Activated effector memory CD4-positive, alpha-beta T cell treated with Interleukin-2 at 50 U/mL for 16 hours (primary cell): ENCODE measurements at places on chromosomes 13 and 19.

- DNase-seq, result no peak
Observed at GRCh38 chr13:33758113-33758512, 59.8 kb upstream of the RFC3 start.

DNA sequence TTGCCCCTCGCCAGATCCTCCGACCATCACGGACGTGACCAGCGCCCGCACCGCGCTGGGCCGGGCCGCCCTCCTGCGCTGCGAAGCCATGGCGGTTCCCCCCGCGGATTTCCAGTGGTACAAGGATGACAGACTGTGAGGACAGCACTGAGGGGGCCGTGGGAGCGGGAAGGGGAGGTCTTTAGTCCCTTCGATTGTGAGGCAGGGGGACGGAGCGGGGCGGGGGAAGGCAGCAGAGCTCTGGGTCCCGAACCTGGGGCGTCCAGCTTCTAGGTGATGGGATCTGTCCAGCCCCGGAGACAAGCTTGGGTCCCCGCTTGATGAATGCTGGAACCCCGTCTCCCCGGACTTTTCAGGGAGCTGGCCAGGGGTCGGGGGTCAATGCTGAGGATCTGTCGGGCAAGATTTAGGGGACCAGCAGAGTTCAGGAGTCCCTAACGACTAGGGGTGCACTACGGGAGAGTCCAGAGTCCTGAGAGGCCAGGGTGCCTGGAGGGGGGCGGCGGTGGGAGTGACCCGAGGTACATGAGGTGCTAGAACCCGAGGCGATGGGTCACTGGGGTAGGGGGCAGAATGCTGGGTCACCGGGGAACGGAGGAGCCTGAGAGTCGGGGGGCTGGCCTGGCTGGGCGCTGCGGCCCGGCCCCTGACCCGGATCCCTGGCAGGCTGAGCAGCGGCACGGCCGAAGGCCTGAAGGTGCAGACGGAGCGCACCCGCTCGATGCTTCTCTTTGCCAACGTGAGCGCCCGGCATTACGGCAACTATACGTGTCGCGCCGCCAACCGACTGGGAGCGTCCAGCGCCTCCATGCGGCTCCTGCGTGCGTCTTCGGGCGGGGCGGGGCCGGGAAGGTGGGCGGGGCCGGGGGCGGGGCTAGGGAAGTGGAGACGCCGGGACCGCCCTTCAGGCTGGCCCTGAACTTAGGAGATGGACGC lies 14.6 kb downstream of the VSIG10L start:
- no peak for DNase-seq

- no peak for DNase-seq
Observed at GRCh38 chr19:29809795-29810503, 1.8 kb upstream of the CCNE1 start.

DNA sequence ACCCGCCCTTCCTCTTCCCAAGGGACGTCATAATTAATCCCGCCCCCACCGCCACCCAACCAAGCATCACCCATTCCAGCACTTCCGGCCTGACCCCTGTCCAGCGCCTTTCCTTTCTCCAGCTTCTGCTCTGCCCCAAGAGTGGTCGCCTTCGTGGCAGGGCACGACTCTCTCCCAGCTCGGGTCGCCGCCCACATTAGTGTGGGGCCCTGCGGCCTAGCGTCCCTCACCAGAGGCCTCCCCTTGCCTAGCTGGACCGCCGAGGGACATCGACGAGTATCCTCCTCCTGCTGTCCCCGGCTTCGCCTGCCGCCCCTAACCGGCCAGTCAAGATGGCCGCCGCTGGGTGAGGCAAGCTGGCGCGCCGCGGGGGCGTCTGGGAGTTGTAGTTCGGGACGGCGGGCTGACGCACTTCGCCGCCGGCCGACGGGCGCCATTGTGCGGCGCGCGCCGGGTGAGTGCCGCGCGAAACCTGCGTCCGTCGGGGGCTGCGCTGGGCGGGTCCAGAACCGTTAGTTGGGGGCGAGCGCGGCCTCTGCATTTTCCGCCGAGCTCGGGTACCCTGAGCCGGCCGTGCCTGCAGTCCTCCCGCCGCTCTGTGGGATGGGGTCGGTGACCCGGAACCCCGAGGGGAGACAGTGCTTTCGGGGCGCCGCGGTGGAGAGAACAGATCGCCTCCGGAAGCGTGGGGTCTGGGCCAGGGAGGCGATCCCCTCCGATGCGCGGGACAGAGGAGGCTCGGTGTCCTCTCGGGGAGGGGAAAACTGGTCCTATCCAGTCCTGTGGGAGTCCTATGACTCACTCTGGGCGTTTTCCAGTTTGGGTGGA lies at the start of gene ZNF274:
TSS of gene ZNF274 (plus strand) at position 73 of the 828 bp plus-strand sequence. CDS start 905 bp downstream, outside the sequence.
- DNase-seq, result peak; percentile 86

DNA sequence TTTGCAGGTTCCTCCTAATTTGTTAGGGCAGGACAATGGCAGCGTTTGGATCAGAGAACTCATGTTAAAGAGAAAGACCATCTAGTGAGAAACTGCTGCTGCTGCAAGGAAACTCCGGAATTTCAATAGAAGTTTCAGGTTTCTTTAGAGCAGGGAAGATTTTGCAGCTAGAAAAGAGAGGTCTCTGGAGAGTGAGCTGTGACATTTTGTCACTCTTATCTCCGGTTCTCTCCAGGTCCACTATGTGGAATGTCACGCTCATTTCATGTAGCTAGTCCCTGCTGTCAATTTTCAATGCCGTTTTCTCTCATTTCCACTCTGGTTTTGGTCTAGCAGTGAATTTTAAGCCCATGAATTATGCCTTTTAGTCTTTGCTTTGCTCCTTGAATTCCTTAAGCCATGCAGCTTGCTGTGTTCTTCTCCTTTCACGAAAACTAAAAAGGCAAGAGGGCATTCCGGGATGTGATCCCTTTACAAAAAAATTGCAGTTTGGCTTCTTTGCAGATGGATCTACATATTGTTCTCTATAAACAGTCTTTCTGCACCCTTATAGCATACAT lies 46.7 kb upstream of the POSTN start:
- no peak for DNase-seq

GRCh38 chr13:85497652-85498051 lies 301.6 kb downstream of the SLITRK6 start:
- DNase-seq, result no peak

DNA sequence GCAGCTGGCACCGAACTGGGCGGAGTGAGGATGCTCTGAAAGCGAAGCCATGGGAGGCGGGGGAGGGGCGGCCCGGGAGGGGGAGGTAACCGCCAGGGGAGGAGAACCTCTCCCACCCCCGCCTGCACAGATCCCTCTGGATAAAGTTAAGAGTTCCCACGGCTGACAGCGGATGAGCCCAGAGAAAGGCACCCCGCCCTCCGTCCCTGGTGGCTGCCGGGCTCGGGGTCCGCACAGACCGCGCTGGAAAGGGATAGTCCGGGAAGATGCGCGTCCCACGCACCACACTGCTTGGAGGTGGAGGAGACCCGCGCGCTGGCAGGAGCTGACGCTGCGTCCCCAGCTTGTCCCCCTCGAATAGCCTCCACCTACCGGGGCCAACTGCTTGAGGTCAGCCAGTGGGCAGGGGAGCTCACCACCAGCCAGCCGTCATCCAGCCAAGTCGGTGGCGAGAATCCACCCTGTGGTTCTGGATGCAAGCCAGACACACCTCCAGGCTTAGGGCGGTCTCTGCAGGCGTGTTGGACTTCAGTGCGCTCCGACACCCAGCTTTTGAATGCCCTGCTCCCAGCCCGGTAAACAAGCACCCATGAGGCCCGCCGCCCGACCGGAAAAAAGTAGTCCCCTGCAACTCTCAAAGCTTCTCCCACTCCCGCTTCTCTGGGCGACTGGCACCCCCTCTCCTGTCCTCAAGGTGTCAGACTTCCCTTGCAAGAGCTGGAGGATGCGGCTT lies at the start of gene TRPC4:
TSS of gene TRPC4 (minus strand) at position 17 of the 733 bp plus-strand sequence. CDS start 86,439 bp downstream, outside the sequence.
- DNase-seq, result no peak

GRCh38 chr19:37505958-37506386 lies 767 bp upstream of the ZNF793 start:
- no peak for DNase-seq

DNA sequence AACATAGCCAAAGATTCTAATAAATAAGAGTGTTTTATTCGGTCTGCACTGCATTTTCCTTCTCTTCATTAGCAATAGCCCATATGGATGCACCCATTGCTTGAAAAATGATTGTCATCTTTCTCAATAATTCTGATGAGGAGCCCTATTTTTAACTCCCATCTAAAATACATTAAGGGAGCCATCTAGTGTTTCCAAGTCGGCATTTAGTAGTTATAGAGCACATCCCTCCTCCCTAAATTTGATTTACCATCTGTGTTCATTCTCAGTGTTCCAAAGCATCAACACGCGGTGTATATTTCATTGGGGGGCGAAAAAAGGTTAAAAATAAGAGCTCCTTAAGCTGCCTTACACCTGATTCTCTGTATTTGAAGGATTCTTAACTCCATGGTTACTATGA lies 119.2 kb upstream of the IPO5 start:
- DNase-seq, result no peak

DNA sequence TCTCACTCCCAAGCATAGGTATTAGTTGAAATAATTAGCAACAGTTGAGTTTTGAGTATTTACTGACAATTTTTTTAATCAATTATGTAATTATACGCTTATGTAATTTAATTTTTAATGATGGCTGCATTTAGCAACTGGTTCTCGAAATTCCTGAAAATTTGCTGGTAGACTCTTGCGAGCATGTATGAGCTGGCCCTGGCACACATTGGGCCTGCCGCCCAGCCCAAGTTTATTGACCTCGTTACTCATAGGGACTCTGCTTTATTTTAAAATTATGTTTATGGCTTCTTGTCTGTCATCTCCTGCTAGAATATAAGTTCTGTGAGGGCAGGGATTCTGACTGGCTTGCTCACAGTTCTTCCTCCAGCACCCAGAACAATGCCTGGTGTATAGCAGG lies 6.7 kb downstream of the KLK14 start:
- DNase-seq, result no peak

GRCh38 chr19:46815833-46816627 lies 27.6 kb upstream of the SLC1A5 start:
- no peak for DNase-seq

DNA sequence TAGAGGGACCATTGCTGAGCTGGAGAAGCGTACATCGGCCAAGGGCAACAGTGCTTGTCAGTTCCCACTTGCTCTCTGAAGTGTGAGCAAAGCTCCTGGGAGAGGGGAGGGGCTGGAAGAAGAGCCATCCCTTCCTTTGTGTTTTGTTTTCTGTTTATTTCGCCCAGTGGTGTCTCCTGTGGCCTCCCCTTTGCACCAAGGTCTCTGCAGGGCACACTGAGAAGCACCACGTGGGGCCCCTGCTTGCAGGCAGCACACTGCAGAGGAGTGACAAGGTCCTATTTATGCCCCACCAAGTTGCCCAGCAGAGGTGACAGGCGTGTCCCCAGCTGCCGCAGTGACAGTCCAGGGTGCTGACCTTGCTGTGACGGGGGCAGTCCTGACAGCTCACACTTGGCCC lies 24.0 kb downstream of the GRIN2D start:
- DNase-seq, result no peak

GRCh38 chr13:59633290-59633689 lies 530.4 kb downstream of the DIAPH3 start:
- DNase-seq, result no peak

DNA sequence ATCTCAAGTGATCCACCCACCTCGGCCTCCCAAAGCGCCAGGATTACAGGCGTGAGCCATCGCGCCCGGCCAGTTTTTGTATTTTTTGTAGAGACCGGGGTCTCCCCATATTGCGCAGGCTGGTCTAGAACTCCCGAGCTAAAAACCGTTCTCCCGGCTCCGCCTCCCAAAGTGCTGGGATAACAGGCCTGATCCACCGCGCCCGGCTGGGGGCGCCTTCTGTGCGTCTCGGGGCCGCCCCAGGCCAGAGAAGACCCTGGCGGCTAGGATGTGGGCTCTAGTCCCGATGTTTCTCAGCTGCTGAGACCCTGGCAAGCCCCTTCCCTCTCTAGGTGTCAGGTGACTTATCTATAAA lies 3.6 kb downstream of the ARHGAP45 start:
- DNase-seq, result no peak

- DNase-seq, result no peak
Observed at GRCh38 chr13:36528105-36528504, 95.8 kb downstream of the CCNA1 start.

GRCh38 chr19:48738557-48739403 lies 1.6 kb downstream of the RASIP1 start:
- peak; percentile 86 for DNase-seq

GRCh38 chr19:37148214-37148613 lies 24.3 kb downstream of the ZNF585A start:
- DNase-seq, result no peak

DNA sequence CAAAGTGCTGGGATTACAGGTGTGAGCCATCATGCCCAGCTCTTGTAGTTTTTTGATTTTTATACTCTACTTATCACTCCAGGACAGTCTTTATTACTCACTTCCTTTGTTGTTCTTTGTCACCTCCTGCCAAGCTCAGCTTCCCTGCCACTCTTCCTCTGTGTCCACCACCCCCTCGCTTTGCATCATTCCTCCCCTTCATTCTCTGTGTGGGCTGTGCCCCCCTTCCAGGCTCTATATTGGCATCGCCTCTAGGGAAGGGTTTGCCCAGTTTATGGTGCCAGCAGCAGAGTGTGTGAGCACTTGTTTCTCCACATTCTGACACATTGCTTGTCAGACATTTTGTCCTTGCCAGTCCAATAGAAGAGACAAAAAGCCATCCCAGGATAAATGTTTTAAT lies 15.1 kb downstream of the ZNF302 start:
- DNase-seq, result no peak

GRCh38 chr13:84132491-84132890 lies 250.2 kb upstream of the SLITRK1 start:
- DNase-seq, result no peak

DNA sequence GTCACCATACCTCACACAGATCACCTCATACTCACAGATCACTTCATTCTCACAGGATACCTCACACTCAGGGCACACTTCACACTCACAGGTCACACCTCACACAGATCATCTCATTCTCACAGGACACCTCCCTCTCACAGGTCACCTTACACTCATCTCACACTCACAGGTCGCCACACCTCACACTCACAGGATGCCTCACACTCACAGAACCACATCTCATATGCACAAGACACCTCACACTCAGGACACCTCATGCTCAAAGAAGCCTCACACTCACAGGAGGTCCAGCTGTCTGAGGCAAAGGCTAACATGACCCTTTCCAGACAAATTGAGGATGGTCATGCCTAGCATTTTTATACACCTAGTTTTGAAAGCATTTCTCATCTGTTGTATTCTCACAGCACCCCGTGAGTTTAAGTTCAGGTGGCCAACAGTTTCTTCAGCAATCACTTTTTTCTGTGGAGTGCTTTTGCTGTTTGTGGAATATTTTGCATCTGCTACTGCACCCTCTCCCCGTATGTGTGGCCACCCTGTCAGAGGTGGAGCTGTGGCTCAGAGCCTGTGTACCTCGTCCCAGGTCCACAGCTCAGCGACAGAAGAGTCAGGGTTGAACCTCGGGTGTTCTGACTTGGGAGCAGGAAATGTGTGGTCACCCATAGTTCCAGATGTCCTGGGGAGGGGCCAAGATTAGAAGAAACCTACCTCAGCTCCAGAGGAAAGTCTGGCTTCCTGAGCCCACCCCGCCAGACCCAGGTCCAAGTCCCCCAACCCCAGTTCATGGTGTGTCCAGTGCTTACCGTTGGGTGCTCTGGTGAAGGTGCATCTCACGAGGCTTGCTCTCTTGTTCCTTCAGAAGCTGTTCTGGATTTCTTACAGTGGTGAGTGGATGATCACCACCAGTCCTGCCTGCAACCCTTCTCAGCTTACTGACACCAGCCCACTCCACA lies 7.6 kb downstream of the F7 start:
- DNase-seq, result no peak
